ENCODE measurements at places on chromosomes 2 and 18. TPM values are rescaled to one million over a fixed set of nuclear protein-coding genes. Genes with fewer than 3 reads are reported as not detected.

DNA sequence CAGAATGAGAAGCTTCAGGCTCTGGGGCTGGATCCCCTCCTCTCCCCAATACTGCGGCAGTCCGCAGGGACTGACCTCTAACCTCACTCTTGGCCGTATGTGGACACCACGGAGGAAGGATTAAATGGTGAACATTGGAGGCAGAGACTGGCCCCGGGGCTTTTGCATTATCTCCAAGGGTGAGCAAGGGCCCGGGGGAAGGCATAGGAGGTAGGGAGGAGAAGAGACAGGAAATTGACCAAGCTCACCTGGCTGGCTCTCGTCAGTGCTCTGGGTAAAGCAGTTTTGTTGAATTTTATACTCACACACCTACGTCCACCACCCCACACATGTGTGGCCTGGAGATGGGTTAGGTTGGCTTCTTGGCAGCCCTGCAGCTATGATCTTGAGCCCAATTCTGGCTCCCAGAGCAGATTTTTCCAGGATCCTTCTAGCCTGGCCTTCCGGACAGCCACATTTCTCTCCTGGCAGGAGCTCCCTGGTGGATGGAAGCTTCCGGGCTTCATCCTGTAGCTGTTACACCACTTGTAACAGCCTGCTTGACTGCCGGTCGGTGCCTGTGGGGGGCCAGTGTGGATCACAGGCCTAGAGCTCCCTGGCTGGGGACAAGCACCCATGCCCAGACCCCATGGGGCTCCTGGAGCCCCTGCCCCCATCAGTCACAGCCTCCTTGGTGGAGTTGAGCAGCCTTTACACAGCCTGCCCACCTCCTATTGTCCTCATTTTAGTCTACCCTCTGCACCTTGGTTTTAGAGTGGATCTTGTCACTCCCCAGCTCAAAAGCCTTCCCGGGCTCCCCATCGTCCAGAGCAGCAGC lies 7.6 kb downstream of the ITM2C start:
- DNase-seq: no peak

DNA sequence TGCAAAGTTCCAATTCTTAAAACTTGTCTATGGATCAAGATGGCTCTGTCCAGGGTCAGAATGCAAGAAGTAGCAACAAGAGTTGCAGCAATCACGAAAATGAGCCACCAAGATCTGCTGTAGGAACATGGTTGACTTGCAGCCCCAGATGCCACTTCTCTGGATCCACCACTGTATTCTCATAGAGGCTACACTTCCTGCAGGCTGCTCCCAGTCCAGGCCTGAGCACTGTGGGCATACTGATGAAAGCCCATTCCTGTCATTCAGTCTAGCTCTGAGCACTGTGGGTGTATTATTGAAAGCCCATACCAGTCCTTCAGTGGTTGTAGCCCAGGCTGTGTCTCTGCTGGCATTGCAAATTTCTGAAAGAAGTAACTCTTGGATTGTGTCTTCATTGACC lies 213.9 kb upstream of the AGAP1 start:
- DNase-seq: no peak

GRCh38 chr2:210792000-210792399 lies 235.6 kb downstream of the CPS1 start:
- DNase-seq: no peak

Gene CYP27A1
- not detected for total RNA-seq

Gene LHCGR
- total RNA-seq: not detected

Gene HRH4
- total RNA-seq: not detected

Gene MYO7B
- total RNA-seq: 0.88 TPM

Data from activated naive CD8-positive, alpha-beta T cell treated with anti-CD3 and anti-CD28 coated beads for 36 hours (primary cell).